SIG-M5 (cell line): ENCODE measurements at places on chromosomes 6 and 20.

- no peak for DNase-seq
These were observed 47.4 kb upstream of the OLIG3 start for GRCh38 chr6:137541534-137542063.

DNA sequence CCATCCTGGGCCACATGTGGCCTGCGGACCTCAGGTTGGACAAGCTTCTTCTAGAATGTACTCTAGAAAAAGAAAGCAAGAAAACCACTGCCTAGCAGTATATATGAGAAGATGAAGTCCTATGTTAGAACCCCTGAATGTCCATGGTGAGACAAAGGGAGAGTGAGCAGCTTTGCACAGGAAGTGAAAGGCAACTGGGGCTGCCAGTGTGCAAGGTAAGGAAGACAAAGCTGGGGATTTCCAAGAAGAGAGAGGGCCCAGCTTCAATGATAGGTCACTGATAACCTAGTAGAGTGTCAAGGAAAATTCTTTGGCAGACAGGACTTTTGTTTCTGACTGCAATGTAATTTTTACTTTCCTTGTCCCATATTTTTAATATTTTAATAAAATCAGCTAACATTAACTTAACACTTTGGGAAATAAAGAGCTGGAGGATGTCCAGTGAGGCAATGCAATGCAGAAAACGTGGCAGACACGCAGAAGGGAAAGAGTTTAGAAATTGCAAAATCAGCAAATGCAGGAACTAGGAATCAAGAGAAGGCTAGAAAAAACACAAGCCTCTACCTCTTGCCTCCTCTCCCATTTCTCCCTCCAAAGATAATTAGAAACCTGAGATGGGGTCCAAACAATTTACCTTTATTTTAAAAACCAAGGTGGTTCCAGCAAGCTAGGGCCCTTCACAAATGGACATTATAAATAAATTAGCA is 47.4 kb downstream of the CYP39A1 start:
- DNase-seq, result no peak

- no peak for DNase-seq
These were observed 148.2 kb upstream of the GGTLC1 start for GRCh38 chr20:24136659-24137246.

GRCh38 chr20:9112541-9113515 is 43.9 kb downstream of the PLCB4 start:
- no peak for DNase-seq

DNA sequence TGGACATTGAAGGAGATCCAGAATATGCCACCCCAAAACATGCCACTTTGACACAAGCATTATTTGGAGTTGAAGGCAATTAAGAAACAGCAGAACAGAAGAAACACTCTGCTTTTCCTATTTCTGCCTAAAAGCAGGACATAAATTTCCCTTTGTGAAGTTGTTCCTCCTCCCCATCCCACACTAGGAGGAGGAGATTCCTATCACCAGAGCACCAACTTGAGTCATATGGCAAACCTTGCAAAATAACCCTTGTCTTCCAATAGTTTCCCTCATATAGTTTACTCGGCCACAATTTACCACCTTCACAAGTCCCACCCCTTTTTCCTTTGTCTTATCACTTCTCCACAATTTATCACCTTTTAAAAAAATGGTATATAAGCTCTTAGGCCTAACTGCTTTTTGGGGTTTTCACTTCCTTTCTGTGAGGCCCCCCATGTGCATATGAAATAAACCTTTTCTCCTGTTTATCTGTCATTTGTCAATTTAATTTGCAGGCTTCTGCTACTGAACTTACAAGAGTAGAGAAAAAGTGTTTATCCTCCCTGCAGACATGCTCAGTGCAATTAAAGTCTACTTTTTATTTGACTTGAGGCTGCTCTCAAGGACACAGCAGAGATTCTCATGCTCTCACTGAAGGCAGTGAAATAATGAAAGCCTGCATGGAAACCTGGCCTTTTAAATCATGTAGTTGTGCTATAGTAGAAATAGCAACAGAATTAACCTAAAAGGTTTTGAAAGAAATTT is 2.8 kb upstream of the RAB23 start:
- no peak for DNase-seq
